ENCODE measurements at places on chromosomes 2 and 18. TPM values are rescaled to one million over a fixed set of nuclear protein-coding genes. Genes with fewer than 3 reads are reported as not detected.

DNA sequence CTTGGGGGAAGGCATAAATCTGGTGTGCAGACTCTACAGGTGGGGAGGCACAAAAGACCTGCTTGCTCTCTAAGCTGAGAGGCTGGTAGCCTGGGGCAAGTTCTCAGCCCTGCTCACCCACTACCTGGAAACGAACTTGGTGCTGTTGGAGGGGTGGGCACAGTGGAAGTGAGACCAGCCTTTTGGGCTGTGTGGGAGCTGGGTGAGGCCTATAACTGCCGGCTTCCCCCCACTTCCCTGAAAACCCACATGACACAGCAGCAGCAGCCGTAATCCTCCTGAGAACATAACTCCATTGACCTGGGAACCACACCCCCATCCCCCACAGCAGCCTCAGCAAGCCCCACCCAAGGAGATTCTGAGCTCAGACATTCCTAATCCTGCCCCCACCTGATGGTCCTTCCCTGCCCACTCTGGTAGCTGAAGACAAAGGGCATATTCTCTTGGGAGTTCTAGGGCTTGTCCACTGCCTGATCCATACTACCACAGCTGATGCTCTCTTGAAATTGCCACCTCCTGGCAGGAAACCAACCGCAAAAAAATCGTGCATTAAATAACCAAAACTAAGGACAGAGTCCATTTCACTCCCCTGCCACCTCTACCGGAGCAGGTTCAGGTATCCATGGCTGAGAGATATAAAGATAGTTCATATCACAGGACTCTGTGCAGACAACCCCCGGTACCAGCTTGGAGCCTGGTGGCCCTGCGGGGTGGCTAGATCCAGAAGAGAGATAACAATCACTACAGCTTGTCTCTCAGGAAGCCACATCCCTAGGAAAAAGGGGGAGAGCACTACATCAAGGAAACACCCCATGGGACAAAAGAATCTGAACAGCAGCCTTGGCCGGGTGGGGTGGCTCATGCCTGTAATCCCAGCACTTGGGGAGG lies 178.1 kb downstream of the NDUFA10 start:
- H3K27ac ChIP-seq, result no peak overlapping the region
- no peak overlapping the region for H3K4me3 ChIP-seq
- no peaks in the 10 kb centered on the region for H3K36me3 ChIP-seq
- no peaks in the 10 kb centered on the region for H3K4me1 ChIP-seq
- H3K27me3 ChIP-seq, result no peaks in the 10 kb centered on the region

Gene CXCR1
- 5.3 TPM for total RNA-seq

Gene PGAP1
- 15.2 TPM for total RNA-seq

Gene TMEFF2
- total RNA-seq, result not detected

Gene GALR1
- 0.06 TPM for total RNA-seq

- H3K27ac ChIP-seq, result no peak overlapping the region
- no peak for DNase-seq
- H3K4me3 ChIP-seq, result no peak overlapping the region
- H3K36me3 ChIP-seq, result peaks cover 21% of the 10 kb centered on the region
- H3K4me1 ChIP-seq, result peaks cover 15% of the 10 kb centered on the region
- H3K27me3 ChIP-seq, result no peaks in the 10 kb centered on the region
These were observed 6.0 kb downstream of the ADNP2 start for GRCh38 chr18:80115035-80115434.

GRCh38 chr2:235951982-235952381 lies 216.2 kb downstream of the GBX2 start:
- H3K4me3 ChIP-seq, result no peak overlapping the region
- H3K27me3 ChIP-seq, result no peaks in the 10 kb centered on the region
- no peaks in the 10 kb centered on the region for H3K4me1 ChIP-seq
- no peaks in the 10 kb centered on the region for H3K36me3 ChIP-seq

- H3K4me3 ChIP-seq, result no peak overlapping the region
- H3K36me3 ChIP-seq, result no peaks in the 10 kb centered on the region
- H3K27ac ChIP-seq, result no peak overlapping the region
- H3K4me1 ChIP-seq, result no peaks in the 10 kb centered on the region
- H3K27me3 ChIP-seq, result no peaks in the 10 kb centered on the region
These were observed 273.1 kb upstream of the FANCL start for GRCh38 chr2:58514252-58514651.

Gene CSRNP3
- total RNA-seq, result 1.9 TPM

DNA sequence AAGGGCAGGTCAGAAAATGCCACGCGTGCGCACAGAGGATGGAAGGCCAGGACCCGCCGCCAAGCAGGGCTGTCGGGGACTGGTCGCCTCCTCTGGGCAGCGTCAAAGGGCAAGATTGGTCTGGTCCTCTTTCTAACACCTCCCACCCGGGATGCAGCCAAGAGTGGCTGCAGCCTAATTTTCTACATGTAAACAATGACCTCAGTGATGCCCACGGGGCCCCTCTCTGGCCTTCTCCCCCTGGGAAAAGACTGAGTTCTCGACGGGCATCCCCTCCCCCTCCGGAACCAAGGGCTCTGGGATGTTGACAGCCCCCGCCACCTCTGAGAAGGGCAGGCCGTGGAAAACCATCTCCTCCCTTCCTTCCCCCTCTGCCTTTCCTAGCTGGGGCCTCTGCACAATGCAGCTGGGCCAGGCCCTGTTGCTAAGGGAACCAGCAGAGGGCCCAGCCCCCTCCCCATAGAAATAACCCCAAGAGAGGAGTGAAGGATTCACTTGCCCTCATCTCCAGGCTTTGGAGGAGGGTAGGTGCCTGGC lies 80.0 kb upstream of the ZNF532 start:
- H3K27me3 ChIP-seq, result no peaks in the 10 kb centered on the region
- H3K4me3 ChIP-seq, result no peak overlapping the region
- peaks cover 10% of the 10 kb centered on the region for H3K4me1 ChIP-seq
- DNase-seq, result no peak
- no peaks in the 10 kb centered on the region for H3K36me3 ChIP-seq

DNA sequence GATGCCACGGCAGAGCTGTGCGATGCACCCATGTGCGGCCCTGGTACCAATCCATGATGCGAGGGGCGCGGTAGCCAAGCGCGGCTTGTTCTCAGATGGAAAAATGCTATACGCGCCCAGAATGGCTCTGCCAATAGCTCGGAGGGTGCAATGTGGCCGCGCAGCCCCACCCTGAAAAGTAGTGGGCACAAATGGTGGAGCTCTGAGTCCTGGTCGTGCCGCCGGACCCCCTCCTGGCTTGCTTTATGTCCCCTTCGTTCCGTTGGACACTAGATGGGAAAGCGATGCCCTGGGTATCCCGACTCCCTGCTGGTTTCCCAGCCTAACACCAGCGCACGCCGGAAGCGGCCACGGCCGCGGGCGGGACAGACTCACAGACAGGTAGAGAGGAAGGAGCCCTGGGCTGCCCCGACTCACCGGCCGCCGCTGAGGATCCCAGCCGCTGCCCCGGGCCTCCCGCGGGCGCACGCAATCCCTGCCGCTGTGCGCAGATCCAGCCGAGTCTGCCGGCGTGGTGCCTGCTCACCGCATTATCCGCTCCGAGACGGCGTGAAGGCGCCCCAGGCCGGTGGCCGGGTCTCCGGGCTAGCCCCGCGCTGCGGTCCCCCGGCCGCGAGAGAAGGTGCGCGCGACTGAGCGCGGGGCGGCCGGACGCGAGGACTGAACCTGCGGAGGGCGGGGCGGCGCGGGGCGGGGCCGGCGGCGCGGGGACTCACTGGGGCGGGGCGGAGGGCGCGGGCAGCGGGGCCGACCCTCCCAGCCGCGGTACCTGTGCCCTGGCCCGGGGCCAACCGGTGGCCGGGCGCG lies at the start of gene CDC42EP3:
Gene CDC42EP3, minus strand, starts transcription at position 634 of the 807 bp plus-strand sequence. CDS start 25,055 bp downstream, outside the sequence.
- no peaks in the 10 kb centered on the region for H3K27me3 ChIP-seq
- DNase-seq, result peak; percentile 89
- H3K27ac ChIP-seq, result peak within 1 kb of the TSS; percentile 96
- H3K36me3 ChIP-seq, result peaks cover 9% of the 10 kb centered on the region
- peak within 1 kb of the TSS; percentile 99 for H3K4me3 ChIP-seq

DNA sequence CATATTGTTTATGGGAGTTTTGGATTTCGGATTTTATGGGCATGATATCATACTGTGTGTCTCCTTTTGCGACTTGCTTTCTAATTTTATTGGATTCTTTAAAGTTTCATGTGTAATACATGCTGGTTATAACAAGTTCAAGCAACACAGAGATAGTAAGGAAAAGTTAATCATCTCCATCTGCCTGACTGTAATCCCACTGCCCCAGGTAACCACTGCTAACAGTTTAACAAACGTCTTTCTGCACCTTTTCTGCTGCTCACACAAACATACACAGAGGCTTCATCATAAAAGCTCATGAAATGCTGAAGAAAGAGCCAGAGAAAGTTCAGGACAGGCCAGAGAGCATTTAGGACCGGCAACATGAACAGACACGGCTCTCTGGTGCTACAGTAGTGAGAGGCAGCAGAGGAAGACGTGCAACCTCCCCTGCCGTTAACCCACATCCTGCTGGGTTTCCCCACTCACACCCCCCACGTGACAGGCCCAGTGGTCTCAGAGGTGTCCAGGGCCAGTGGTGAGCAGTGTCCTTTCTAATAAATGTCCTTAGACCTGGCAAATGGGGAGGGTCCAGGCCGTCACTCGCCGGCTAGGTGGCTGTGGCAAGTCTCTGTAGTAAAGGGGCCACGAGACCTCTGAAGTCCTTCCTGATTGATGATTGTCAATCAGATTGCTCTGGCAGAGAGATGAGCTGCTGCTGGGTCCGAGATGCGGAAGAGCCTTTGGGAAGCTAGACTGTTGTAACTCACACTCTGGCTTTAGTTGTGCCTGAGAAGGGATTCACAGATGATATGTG lies 43.0 kb upstream of the SLC1A4 start:
- H3K4me3 ChIP-seq, result no peak overlapping the region
- H3K36me3 ChIP-seq, result no peaks in the 10 kb centered on the region
- H3K4me1 ChIP-seq, result peaks cover 11% of the 10 kb centered on the region
- H3K27me3 ChIP-seq, result no peaks in the 10 kb centered on the region
- DNase-seq, result peak; percentile 69

DNA sequence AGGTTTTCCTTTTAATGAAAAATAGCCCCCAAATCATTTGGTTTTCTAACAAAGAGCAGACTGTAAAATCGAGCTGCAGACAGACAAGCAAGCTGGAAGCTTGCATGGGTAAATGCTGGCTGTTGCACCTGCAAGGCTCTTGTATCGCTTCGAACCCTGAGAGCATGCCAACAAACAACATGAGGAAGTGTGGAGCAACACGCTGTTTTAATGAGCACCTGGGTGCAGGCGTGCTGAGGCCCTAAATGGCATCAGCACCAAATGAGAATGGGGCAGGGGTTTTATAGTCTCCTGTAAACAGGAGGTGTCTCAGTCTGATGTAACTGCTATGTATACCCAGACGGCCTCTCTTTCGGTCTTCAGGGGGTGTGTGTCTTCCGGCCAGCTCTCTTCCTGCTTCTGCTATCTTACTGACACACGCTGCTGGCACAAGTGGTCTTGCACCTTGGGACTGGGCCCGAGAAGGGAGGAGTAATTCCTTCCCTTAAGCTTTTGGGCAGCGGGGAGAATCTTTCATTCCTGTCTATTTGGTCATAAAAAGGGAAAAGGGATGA lies 31.9 kb upstream of the CDH2 start:
- no peaks in the 10 kb centered on the region for H3K4me1 ChIP-seq
- H3K36me3 ChIP-seq, result no peaks in the 10 kb centered on the region
- H3K27ac ChIP-seq, result no peak overlapping the region
- no peak overlapping the region for H3K4me3 ChIP-seq
- H3K27me3 ChIP-seq, result no peaks in the 10 kb centered on the region
- DNase-seq, result no peak

Gene CDK5R2
- not detected for total RNA-seq

DNA sequence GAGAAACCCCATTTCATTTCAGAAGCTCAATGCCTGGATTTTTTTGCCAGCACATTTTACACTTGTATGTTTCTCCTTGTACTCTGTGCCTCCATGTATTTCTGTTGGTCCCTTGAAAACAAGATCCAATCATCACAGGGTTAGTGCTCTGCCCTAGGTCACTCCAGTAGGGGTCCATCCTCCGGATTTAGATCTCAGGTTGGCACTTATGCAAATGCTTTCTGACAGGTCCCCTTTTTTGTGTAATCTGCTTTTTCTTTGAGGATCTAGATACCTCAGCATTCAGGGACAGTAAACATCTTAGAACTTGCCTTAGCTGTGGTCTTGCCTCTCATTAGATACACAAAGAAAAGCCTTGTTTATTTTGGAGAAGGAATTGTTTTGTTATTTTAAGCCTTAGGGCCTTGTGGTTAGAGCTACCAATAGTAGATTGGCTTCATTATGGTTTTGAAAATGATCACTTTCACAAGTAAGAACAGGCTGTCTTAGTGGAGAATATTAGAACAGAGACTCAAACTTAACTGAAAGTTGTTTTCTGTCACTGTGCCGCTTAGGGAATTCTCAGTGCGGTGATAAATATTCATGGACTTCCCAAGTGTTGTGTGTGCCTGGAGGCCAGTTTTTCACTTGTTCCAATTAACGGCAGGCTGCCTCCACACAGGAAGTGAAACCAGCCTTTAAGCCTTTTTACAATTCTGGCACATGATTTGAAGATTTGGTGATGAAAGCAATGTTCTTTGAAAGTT lies 7.8 kb downstream of the MERTK start:
- H3K27me3 ChIP-seq, result no peaks in the 10 kb centered on the region
- H3K36me3 ChIP-seq, result no peaks in the 10 kb centered on the region
- no peak overlapping the region for H3K4me3 ChIP-seq

DNA sequence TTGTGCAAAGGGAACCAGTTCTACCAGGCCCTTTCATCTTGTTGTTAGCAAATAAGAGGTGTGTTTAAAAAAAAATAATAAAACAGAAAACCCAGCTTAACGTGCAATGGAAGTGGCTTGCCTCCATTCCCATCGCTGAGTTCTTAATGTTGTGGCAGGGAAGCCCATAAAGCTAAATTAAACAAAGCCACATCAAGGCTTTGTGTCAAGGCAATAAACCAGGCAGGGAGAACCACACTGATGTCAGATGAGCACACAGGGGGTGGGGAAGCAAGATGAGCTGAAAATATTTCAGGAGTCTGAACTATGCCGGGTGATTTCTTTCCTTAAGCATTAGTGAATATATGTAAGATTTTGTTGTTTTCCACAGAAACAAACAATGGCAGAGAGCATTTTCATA lies 73.5 kb downstream of the PHLPP1 start:
- DNase-seq, result no peak
- no peaks in the 10 kb centered on the region for H3K27me3 ChIP-seq
- no peak overlapping the region for H3K4me3 ChIP-seq
- H3K4me1 ChIP-seq, result peaks cover 7% of the 10 kb centered on the region

Gene ABCB11
- 0.06 TPM for total RNA-seq

Gene ALPP
- 9.5 TPM for total RNA-seq

- no peak overlapping the region for H3K27ac ChIP-seq
- H3K4me3 ChIP-seq, result no peak overlapping the region
- peaks cover 14% of the 10 kb centered on the region for H3K4me1 ChIP-seq
- H3K27me3 ChIP-seq, result no peaks in the 10 kb centered on the region
These were observed 3.2 kb downstream of the EHBP1 start for GRCh38 chr2:62708751-62709150.

- H3K4me1 ChIP-seq, result no peaks in the 10 kb centered on the region
- no peak overlapping the region for H3K4me3 ChIP-seq
- DNase-seq, result no peak
- no peak overlapping the region for H3K27ac ChIP-seq
These were observed 73.3 kb upstream of the FOSL2 start for GRCh38 chr2:28319118-28320008.

Measured in upper lobe of right lung (tissue), 1 donor.